D341Med (cell line): ENCODE measurements at places on chromosomes 1 and 21.

DNA sequence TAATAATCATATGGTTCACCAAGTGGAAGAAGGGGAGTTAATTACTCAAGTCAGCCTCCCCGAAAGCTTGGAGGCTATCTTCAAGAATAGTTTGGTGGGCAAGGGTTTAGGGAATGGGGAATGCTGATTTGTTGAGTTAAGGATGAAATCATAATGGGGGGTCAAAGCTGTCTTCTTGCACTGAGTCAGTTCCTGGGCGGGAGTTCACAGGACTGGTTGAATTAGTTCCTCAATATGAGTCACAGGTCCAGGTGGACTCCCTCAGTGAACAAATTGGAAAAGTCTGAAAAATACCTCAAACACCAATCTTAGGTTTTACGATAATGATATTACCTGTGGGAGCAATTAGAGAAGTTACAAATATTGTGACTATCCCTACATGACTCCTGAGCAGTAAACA lies 115.2 kb upstream of the COA6 start:
- DNase-seq = no peak

GRCh38 chr1:94727846-94728715 lies 92.1 kb upstream of the SLC44A3 start:
- no peak for DNase-seq

- peak; percentile 76 for DNase-seq
These were observed at the start of gene DHRS3 for GRCh38 chr1:12617901-12618660. Gene DHRS3 (minus strand): TSS chr1:12618210. CDS start chr1:12617348, 862 bp downstream.

DNA sequence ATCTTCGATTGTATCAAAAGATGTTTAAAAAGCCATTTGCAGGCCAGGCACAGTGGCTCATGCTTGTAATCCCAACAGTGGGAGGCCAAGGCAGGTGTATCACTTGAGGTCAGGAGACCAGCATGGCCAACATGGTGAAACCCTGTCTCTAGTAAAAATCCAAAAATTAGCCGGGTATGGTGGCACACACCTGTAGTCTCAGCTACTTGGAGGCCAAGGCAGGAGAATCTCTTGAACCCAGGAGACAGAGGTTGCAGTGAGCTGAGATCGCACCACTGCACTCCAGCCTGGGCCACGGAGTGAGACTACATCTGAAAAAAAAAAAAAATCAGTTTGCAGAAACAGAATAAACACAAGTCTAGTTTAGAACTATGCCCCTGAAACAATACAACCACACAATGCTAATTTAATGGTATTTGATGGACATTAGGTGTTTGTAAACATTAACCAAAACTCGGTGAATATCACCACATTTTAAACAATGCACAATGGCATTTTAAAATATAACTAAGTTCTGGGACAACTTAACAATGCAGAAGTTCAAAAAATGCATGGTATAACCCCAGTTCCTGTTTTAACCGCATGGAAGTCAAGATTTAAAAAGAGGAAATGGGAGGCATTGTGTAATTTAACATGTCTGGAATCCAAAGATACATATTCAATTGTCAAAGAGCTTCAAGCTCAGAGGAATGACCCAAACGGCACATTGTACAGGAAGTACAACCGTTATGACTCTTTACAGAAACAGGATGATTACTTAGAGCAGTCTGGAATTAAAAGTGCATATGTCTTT lies 7.1 kb upstream of the PTTG1IP start:
- DNase-seq = no peak

DNA sequence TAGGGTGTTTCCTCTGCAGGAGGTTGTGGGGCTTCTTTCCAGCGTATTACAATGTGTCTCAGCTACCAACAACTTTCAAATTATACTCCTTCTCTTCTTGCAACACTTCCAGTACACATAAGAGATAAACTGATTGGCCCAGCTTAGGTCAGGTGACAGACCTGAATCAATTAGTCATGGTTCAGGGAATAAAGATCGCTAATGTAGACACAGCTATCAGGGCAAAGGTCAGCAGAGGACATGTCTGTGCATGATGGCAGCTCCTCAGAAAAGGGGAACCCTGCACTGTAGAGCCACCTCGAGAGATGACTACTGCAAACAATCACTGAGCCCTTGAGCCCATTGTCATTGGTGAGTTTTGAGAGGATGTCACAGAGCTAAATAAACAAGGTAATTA lies 36.8 kb upstream of the PKN2 start:
- no peak for DNase-seq

DNA sequence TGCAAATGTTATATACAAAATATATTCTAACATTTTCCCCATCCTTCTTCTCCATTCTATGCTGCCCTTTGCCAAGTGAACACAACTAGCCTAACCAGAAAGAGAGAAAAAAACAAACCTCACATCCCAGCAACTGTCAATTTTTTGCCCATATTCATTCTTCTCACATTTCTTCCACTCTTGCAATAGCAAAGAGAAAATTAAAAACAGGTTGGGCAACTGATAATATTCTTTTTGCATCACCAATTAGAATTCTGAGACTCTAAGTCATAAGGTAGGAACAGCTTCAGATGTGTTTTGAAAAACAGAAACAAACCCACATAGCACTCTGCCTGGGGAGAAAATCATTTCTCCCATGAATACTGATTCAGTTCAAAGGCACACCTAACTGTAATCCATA lies 25.2 kb upstream of the EXO1 start:
- DNase-seq = no peak

DNA sequence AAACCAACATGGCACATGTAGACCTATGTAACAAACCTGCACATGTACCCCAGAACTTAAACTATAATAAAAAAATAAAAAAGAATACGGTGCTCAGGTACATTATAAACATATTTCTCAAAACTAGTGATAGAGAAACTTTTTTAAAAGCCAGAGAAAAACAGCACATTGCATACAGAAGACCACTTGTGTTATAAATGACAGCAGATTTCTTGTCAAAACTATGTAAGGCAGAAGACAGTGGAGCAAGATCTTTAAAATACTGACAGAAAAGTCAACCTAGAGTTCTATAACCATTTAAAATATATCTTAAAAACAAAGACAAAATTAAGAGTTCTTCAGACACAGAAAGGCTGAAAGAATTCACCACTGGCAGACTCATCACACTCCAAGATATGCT lies 144.7 kb downstream of the NEGR1 start:
- no peak for DNase-seq

DNA sequence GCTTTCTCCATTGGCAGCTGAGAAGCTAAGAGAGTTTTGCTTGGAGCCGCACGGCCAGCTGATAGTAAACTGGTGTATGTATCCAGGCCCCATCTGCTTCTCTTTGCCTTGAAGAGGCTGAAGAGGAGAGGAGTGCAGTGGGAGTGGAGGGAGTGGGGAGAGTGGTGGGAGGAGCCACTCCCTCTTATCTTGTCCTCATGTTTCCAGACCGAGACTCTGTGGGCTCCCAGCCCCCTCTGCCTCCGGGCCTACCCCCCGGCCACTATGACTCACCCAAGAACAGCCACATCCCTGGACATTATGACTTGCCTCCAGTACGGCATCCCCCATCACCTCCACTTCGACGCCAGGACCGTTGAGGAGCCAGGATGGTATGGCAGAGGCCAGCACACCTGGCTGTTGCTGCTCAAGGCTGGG lies 6.0 kb upstream of the LRRC71 start:
- no peak for DNase-seq

DNA sequence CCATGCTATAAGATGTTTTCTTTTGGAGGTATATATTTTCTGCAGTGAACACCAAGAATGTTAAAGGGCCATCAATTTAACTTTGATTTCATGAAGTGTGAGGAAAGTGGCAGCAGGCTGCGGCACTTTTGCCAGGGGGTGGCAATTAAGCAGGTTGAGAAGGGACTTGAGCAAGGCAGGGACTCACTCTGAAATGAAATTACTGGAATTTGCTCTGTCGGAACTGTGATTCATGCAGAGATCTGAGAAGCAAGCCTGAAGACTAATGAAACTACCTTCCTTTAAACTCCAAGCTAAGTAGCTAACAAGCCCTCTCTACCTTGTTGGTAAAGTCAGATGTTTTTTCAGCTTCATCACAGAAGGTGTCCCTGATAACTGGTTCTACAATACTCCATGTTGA lies 441.6 kb downstream of the SIPA1L2 start:
- DNase-seq = no peak

GRCh38 chr21:44503901-44504399 lies 36.0 kb downstream of the KRTAP10-1 start:
- DNase-seq = no peak

DNA sequence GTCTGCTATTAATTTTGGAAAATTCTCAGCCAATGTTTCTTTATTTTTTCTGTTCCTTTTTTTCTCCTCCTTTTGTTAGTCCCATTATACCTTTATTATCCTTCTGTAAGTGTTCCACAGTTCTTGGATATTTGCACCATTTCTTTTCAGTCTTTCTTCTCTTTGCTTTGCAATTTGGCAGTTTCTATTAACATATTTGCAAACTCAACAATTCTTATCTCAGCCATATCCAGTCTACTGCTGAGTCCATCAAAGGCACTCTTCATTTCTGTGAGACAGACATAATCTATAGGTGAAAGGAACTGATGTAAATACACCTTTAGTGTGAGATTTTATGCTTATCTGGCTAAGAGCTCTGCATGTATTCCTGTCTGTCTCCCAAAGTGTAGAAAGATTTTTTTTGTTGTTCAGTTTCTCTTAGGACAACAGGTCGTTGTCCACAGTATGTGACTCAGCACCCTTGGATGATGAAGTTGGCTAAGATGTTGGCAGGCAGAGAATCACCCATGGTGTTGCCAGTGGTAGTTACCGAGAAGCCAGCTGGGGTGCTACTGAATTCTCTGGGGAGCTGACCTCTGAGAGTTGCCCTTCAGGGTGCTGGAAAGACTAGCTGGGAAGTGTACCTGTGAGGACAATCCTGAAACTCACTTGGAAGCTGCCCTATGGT lies 38.4 kb downstream of the LEPR start:
- DNase-seq = no peak

DNA sequence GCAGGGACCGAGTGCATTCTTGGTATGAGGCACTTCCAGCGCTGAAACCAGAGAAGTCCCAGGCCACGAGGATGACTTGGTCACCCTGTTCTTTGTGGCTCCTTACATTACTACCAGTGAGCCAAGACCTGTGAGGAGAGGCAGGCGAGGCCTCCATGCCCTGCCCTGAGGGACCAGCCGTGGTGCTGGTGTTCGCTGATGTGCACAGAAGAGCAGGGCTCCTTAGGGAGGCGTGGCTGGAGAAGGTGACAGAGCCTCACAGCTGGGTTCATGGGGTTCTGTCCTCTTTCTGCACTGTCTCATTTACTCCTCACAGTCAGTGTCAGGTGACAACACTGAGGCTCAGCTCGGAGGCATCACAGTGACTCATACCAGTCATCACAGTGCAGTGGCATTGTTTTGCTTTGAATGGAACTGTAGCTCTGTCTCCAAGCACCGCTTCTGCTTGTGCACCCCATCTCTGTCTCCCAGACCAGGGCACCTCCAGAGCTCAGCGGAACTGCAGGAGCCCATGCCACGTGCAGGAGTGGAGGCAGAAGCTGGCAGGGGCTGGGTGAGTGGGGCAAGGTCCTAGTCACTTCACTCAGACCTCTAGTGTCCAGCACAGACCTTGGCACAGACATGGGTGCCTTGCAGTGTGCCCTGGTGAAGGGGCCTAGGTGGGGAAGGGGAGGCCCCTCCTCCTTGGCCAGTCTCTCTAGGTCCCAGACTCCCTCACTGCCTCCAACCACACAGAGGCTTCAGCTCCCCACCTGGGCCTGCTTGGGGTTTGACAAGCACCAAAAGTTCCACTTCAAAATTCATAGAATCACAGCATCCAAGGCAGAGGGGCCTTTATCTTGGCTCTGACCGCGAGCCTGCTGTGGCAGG lies 310.9 kb downstream of the MATN1 start:
- DNase-seq = peak; percentile 3

GRCh38 chr1:112721966-112722524 lies 6.9 kb upstream of the PPM1J start:
- DNase-seq = no peak

DNA sequence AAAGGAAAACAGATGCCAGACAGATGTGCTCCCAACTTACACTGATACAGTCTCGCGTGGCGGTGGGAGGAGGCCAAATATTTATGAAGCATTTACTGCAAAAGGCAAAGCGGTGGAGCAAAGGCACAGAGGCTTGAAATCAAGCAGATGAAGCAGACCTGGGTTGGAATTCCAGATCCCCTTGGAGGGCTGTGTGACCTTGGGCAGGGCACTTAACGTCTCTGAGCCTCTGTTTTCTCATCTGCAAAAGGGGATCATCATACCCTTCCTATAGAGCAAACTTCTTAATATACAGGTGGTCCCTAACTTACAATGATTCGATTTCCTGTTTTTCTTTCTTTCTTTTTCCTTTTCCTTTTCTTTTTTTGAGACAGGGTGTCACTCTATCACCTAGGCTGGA lies 54.1 kb downstream of the IGSF21 start:
- no peak for DNase-seq

GRCh38 chr1:76203127-76203526 lies 128.6 kb downstream of the ST6GALNAC3 start:
- DNase-seq = no peak

DNA sequence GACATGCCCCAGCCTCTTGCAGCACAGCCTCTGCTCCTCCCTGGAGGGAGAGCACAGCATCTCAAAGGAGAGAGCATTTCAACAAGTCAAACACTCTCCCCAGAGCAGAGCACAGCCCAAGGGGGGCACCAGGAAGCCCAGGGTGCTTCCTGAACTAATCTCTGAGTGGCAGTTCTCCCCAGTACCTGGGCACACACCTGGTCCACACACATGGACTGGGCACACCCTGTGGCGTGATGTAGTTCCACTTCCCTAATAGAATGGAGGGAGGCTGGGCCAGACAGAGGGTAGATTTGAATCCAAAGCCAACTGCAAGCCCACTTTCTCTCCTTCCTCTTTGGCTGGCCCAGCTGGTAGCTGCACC lies 55.5 kb downstream of the CD46 start:
- DNase-seq = no peak

- DNase-seq = no peak
These were observed 169.7 kb downstream of the TRIM33 start for GRCh38 chr1:114341299-114341698.

DNA sequence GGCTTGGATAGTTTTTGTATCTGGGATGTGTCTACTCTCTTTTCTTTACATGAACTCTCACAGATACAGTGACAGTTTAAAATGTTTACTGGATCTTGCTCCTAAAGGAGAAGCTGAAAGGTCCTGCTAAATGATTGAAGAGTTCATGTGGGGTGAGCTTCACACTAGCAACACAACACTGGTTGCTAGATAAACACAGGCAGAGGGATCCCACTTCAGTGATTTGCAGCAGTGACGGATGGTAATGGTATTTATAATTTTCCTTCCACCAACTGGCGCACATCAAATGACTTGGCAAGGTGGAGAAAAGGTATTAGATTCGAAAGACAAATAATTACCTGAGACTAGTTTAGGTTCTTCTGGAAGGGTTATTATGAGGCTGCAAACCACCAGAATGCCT lies 270.2 kb downstream of the TBX15 start:
- no peak for DNase-seq

DNA sequence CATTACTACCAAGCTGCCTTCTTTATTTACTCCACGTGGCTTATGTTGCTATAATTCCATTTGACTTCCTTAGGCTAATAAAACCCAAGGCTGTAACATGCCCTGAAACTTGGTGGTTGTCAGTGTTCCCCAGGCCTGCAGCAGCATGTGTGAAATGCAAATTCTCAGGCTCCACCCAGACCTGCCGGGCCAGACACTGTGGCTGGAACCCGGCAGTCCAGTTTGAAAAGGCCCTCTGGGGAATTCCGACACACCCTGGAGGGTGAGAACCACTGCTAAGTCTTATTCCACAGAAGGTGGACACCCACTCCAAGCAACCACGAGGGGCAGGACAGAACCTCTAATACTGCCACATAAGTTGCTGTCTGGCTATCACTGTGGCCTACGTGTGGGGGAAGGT lies 41.4 kb downstream of the URB1 start:
- DNase-seq = no peak
